ENCODE measurements at places on chromosomes 13 and 19.

DNA sequence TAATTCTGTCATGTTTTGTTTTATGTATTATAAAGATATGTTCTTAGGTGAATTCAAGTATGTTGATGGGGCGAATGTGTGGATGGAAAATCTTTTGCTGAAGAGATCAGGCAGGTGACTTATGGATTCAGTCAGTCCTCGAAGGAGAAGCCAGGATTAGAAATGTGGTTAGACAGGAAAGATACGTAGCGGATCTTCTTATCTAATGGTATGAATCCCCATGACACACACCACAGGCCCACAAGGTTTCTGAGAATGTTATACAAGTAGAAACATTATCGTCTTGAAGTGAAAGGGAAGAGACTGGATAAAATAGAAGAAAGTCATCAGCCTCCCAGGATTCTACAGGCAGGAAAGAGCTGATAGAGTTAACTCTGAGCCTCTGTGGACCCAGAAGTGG lies 69.0 kb upstream of the RFXAP start:
- DNase-seq: no peak

GRCh38 chr13:24233351-24233901 lies 72.9 kb downstream of the SPATA13 start:
- DNase-seq: no peak

DNA sequence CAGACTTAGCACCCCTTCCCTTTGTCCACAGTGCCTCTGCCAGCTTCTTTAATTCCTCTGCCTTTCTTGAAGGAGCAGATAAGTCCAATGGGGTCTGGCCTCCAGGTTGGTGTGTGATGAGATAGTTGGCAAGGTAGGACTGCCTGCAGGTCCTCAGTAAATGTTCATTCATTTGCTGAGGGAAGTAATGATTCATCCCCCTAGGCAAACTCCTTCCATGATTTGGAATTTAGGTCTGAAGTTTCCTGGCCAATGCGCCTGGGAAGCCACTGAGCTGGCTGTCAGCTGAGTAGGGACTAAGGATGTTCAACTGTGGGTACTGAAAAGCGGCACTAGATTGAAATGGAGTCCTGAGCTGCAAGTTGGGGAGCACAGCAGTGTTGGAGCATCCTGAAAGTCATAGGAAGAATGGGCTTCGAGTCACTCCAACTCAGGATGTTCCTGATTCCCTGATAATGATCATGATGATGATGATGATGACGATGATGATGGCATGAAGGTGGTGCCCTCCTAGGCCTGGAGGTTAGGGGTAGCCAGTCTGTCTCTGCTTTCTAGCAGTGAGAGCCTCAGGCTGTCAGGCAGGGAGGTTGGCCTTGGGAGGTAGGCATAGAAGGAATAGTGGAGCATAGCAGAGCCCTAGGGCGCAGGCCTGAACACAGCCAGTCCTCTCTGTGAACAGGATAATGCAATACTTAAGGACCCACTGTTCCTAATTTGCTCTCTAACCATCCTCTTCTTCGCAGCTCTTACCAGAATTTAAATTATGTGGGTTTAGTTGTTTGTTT lies 44.7 kb downstream of the COL4A2 start:
- DNase-seq: no peak

DNA sequence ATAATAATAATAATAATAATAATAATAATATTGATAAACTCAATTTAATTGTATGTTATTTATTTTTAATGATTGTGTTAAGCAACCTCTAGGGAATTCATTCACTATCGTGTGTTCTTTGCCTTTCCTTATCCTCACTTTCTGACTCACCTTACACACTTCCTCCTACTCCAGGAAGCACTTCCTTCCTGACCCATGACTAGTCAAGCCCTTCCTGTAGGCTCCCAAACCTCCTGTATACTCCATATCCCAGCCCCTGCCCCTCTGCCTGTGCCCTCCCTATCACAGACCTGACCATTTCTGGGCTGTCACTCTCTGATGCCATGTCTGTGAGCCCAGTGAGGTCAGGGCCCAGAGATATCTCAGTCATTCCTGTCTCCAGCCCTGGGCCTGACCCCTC lies 7.6 kb downstream of the LGALS4 start:
- DNase-seq: no peak

DNA sequence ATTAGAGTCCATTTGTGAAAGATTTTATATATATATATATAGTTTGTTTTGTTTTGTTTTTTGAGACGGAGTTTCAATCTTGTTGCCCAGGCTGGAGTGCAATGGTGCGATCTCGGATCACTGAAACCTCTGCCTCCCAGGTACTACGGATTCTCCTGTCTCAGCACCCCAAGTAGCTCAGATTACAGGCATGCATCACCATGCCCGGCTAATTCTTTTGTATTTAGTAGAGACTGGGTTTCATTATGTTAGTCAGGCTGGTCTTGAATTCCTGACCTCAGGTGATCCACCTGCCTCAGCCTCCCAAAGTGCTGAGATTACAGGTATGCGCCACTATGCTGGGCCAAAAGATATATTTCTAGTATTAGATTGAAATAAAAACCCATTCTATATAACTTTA lies 4.0 kb upstream of the ZNF701 start:
- no peak for DNase-seq

DNA sequence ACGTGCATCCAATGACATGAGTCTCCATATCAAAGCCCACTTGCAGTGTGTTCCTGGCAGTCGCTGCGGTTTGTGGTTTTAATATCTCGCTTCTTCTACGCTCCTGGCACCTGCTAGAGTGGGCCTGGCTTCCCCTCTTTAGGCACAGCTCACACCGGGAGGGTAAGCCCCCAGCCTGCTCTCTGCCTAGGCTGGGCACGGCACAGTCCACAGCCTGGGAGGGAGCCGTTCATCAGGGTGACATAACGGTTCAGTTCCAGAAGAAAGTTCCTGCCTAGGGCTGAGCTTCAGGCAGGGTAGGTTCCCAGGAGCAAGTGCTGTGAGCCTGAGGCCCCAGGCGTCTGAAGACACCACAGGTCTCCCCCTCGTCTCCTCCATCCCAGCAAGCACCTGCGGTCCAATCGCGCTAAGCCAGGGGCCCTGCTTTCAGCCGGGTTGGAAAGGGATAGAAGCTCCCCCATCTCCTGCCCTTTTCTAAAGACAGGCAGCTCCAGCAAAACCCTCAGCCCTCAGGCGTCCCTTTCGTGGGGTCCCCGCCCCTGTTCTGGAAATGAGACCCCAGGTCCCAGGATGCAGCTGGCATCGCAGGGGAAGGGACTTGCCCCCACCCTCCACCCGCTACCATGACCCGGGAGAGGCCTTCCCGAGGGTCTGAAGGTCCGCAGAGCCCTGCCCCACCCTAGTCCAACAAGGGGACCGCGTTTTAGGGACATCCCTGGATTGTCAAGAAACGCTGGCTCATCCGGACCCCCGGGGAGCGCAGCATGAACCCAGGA lies 121.6 kb upstream of the ZNF507 start:
- DNase-seq: no peak

GRCh38 chr13:27160657-27161295 lies 10.8 kb downstream of the USP12 start:
- DNase-seq: no peak

DNA sequence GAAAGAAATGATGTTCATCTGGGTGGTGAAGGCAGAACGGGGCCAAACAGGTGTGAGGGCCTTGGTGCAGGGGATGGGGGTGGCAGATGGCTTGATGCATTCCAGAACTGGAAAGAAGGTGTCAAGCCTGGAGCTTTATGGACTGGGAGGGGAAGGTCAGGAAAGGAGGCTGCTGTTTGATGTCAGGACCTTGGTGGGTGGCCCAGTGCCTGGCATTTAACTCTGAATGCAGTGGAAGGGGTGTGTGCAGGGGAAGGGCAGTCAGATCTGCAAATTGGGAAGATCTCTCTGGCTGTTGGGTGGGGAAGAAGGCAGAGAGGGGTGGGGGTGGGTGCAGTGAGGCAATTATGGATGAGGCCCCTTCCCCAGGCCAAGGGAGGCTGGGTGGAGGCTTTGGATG lies 11.7 kb downstream of the KCTD15 start:
- no peak for DNase-seq

GRCh38 chr13:112893570-112894422 lies 75.2 kb upstream of the MCF2L start:
- no peak for DNase-seq

DNA sequence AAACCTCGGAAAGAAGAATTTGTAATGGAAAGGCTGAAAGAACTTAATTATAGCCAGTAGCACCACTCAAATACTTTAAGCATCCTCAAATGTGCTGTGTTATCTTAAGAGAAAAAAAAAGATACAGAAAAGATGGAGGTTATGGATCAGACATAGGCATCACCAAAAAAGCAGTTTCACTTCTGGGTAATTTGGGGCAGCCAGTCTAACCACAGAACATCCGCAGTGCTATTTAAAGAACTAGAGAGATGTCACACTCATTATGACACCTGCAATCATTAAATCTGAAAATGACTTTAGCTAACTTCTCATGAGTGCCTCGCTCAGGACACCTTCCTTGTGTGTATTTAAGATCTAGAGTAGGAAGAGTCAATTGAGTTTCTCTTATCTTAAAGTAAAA lies 211.8 kb downstream of the RBM26 start:
- no peak for DNase-seq

DNA sequence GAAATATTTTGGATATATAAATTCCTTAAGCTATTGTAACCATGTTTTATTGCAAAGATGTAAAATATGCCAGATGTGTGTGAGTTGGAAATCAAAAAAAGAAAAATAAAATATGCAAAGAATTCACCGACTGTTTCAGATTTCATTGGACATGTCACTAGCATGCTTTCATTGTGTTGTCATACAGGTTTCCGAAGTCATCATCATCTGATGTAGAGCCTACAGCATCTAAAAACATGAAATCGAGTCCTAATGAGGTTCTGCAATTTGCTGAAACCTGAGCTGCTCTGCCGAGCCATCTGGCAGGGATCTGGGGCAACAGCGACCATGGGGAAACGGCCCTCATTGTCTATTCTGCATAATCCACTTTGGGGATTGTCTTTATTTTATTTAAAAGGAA lies 196.1 kb upstream of the MAB21L1 start:
- DNase-seq: no peak

DNA sequence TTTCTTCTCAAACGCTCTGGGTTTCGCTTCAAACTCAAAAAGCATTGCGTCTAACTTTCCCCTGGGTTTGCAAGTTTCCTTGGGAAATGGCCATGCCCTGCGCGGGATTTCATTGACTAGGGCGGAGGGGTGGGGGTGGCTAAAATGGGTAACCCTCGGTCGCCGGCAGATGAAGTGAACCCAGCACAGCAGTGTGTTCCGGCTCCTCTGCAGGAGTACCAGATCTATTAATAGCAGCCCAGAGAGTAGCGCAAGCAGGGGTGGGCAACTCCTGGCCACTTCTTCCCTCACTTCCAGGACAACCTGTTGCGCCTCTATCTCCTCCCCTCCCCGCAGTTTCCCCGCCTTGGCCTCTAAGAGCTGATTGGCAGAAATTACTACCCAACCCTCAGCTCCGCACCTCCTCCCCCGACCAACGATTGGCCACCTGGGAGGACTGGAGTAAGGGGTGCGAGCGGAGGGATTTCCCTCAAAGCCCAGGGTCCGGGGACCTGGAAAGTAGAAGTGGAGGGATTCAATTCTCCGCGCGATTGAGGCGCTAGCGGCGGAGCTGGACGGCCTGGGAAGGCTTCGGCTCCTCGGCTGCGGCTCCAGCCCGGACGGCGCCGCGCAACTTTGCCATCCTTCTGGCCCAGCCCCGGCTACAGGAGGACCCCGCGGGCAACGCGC lies at the start of gene FREM2:
FREM2 (plus strand) TSS at position 501 of the 669 bp plus-strand sequence. CDS start 268 bp downstream, outside the sequence.
- DNase-seq: no peak
